Tongue (tissue), 3 donors: ENCODE measurements at places on chromosomes 7 and 10.

DNA sequence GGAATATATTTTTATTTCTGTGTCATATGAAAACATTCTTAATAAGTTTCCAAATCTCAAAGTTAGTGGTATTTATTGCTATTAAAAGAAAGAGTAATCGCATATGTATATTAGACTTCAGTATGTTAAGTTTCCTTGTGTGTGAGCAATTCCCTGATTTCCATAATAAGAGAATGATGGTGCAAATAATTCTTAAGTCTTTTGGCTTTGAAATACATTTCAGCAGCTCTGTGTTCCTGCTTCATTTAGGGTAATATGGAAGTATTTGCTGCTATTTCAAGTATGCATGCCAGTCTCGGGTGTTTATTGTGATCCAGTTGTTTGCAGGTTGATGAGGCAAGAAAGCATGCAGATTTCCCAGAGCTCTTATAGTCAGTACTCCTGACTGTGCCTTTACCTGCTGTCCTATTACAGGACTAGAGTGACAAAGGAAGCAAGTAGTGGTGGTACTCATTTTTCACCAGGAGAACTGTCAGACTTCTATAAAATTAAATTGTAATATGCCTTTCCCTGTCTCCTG lies 43.7 kb downstream of the FGFBP3 start:
- DNase-seq: no peak

- no peak for DNase-seq
These were observed 967.8 kb downstream of the LRMDA start for GRCh38 chr10:76399226-76399625.

DNA sequence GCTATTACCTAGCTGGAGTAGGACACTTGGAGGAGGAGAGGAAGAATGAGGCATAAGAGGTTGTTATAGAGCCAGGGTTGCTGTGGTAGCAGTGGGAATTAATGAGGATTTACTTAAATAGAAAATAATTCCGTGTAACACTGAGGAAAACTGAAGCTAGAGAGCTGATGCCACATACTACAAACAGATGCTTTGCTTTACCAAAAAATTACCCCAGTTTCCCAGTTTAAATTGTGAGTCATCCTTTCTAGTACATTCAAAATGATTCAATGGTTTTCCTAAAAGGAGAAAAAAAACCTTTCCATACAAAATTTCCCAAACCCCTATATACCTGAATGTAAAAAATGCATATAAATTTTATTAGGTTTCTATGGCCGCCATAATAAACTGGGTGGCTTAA lies 58.3 kb downstream of the ZNF518A start:
- DNase-seq: no peak

DNA sequence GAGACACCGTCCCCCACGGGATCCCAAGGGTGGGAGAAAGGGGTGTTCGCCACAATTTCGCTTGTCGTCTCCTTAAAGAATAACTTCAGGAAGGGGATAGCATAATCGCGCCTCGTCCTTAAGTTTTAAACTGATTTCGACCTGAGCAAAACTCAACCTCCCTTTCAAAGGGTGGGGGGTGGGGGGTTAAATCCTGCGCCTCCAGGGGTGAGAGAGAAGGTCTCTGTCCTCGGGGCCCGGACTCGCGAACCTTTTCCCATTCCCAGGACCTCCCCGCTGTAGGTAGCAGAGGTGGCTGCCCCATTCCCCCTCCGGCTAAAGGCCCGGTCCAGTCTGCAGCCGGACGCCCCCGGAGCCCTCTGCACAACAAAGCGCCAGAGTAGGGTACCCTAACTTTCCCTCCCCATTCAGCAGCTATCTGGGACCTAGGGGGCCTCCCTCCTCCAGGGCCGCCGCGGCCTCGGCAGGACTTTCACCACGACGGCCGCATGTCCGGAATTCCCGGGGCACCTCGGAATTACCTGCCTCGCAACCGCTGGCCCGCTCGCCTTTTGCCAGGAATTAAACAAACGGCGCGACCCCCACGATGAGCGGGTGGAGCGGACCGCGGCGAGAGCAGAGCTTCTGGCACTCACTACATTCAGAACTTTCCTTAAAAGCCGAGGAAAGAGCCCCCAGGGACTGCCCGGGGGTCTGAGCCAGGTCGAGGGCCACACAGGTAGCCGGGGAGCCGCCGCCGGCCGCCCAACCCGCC lies 1.7 kb downstream of the CDK6 start:
- DNase-seq: no peak

DNA sequence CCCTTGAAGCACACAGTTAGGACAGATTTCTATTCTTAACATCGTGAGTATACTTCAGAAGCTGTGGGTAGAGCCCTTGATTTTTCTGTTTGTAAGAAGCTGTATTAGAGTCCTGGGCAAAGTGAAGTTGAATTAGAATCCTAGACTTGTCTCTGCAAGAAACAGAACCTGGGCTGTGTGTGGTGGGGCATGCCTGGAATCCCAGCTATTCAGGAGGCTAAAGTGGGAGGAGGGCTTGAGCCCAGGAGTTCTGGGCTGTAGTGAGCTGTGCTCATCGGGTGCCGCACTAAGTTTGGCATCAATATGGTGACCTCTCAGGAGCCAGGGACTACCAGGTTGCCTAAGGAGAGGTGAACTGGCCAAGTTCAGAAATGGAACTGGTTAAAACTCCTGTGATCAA lies 183.4 kb downstream of the GNAI1 start:
- DNase-seq: no peak

- no peak for DNase-seq
These were observed 120.9 kb downstream of the VIPR2 start for GRCh38 chr7:159023746-159024145.

DNA sequence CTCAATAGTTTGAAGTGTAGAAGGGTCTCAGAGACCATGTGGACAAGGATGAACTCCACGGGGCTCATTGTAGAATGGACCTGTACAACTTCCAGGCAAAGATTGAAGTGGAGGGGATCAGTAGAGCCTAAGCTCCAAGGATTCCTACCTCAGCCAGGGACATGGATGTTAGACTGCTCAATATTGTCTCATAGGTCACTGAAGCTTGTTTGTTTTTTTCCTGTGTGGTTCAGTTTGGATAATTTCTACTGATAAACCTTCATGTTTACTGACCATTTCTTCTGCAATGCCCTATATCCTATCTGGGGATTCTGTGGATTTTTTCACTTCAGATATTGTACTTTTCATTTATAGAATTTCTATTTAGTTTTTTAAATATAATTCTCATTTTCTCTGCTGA lies 8.9 kb downstream of the DYDC2 start:
- no peak for DNase-seq

- no peak for DNase-seq
These were observed 49.7 kb upstream of the WNT16 start for GRCh38 chr7:121279060-121279620.

- DNase-seq: no peak
These were observed 53.6 kb downstream of the KAT6B start for GRCh38 chr10:74880041-74880440.

DNA sequence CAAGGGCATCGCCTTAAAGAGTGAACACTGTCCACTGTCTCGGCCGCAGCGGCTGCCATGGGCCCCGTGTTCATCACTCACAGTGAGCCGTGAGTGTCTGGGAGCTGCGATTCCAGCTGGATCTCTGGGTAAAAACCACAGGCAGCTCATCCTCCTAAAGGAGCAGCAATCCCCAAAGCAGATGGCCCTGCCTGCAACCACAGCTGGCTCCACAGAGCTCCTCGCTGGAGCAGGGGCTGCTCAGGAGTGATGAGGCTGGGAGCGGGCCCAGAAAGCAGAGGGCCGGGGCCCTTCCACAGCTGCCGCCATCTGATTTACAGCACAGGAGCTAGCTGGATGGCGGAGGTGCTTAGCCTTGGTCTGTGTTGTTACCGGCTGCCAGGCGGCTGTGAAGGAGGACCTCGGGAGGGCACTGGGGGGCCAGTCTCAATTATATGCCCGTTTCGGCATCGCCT lies 6.6 kb upstream of the TMEM184A start:
- DNase-seq: peak; percentile 75

GRCh38 chr10:130577039-130577438 lies 440.8 kb downstream of the GLRX3 start:
- no peak for DNase-seq

DNA sequence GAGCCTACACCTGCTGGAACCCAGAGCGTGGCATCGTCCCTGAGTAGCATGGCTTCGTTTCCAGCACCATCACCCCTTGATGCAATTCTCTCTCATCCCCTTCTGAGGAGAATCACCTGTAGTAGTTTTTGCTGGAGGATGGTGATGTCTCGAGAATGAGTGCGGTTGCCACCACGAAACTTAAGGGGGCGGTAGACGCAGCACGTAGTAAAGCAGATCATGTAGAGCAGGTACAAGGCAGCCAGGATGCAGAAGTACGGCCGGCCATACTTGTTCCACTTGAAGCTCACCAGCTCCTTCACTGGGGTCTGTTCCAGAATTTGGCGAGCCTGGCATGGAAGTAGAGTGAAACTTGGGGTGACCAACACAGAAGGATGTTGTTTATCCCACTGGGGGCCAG lies 8.1 kb downstream of the TRPV5 start:
- no peak for DNase-seq

DNA sequence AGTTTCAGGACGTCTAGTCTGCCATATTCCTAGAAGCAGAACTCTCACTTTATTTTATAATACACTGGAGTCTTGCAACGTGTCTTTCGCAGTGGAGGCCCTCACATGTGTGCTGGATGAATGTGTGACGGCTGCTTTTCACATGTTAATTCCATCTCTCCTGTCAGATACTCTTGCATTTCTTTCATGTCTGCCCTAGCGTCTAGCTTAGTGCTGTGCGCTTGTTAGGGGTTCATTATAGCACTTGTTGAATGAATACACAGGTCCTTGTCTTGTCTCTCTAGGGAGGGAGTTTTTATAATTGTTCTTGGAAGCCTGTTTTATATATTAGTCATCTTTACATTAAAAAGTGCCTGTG lies 94.4 kb downstream of the MAP3K8 start:
- DNase-seq: no peak

DNA sequence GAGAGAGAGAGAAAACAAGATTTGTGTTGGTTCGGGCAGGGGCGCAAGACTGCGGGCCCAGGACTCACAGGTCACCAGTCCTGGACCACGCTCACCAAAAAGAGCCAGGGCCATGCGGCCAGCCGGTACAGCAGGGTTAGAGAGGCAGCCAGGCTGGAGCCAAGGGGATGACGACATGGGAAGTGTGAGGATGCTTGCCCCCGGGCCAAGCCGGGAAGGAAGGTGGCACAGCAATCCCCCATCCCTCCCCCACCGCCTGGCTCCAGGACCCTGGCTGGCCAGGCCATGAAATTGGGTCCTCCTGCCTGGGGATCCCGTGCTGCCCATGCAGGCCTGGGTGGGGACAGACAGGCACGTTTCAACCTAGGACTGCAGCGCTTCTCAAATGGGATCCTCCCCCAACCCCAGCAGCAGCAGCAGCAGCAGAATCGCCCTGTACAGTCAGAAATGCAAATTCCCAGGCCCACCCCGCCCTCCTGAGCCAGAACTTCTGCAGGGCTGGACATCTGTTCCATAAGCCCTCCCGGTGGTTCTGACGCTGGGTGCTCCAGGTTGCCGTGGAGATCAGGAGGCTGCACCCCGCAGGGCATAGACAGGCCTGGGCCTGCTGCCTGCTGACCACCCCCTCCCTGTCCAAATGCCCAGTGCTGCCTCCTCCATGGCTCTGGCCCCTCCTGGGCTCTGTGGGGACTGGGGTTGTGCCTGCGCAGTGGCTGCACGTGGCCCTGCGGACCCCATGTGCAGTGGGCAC lies 35.0 kb downstream of the YKT6 start:
- DNase-seq: no peak

GRCh38 chr10:60662917-60663614 lies 115.2 kb upstream of the CDK1 start:
- DNase-seq: no peak

DNA sequence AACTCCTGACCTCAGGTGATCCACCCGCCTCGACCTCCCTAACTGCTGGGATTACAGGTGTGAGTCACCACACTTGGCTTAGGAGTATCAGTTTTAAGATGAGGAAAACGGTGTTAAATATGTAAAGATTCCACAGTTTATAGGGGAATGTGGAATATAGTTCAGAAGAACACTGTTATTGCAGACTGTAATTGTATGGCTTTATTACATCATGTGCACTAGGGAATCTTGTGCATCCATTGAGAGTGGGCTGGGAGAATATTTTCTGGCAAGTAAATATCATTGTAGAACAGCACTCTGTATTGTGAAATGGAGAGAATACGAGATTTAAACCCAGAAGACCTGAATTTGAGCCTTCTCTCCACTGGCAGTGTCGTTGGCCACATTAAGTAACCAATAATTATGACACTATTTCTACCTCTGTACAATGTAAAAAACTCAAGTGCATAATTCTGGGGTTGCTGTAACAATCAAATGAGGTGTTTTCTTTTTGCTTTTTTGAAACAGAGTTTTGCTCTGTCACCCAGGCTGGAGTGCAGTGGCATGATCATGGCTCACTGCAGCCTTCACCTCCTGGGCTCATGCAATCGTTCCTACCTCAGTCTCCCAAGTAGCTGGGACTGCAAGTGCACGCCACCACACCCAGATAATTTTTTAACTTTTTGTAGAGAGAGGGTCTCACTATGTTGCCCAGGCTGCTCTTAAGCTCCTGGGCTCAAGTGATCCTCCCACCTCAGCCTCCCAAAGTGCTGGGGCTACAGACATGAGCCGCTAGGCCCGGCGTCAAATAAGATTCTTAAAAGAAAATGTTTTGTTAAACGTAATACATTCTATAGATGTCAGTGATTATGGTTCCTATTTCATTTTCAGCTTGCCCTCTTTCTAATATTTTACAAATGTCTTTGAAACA lies 12.0 kb upstream of the PARD3 start:
- no peak for DNase-seq

- DNase-seq: no peak
These were observed 39.8 kb downstream of the RGS10 start for GRCh38 chr10:119502618-119503155.

GRCh38 chr7:6226194-6226799 lies 46.1 kb downstream of the CYTH3 start:
- peak; percentile 78 for DNase-seq

DNA sequence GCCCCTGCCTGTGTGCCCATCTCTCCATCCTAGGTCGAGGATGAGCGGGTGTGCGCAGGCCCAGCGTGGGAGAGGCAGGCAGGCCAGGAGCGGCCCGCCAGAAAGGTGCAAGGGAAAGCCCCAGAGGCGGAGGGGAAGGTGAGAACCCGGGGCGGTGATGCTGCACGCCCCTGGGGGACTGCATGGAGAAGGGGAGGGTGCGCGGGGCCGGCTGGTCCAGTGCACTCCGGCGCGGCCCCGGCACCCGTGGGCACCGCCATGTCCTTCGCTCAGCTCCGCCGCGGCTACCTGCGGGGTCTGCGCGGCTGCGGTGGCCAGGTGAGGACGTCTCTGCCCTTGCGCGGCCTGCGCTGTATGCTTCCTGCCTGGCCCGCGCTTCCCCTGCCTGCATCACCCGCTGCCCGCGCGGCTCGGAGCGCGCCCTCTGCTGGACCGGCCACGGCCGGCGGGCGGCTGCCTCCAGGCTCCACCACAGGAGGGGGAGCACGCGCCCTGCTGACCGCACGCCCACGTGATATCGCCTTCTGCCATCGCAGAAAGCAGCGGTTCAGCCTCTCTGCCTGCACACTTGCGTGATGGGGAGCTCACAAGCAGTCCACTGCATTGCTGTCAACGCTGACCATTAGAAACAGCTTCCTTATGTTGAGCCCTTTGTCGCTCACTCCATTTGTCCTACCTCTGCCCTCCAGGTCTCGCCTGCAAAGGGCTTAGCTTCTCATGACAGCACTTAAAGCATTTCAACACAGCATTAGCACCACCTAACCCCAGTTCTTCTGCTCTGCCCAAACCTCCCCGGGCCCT lies 73.9 kb downstream of the CXCL12 start:
- DNase-seq: peak; percentile 89
